B cell (primary cell): ENCODE measurements at places on chromosomes 3 and 15.
A peak's percentile ranks its signal among the peaks of the same experiment; 100 is the strongest.

GRCh38 chr15:81184188-81184587 lies 12.5 kb upstream of the IL16 start:
- H3K27ac ChIP-seq = no peak overlapping the region
- no peak for DNase-seq
- H3K4me1 ChIP-seq = no peaks in the 10 kb centered on the region
- peaks cover 14% of the 10 kb centered on the region for H3K27me3 ChIP-seq
- H3K36me3 ChIP-seq = no peaks in the 10 kb centered on the region

GRCh38 chr3:119343719-119344118 lies 49.5 kb downstream of the ARHGAP31 start:
- H3K27ac ChIP-seq = no peak overlapping the region
- no peak overlapping the region for H3K4me3 ChIP-seq
- no peaks in the 10 kb centered on the region for H3K27me3 ChIP-seq

GRCh38 chr3:159852266-159852665 lies 136.4 kb upstream of the IL12A start:
- no peaks in the 10 kb centered on the region for H3K36me3 ChIP-seq
- H3K4me3 ChIP-seq = no peak overlapping the region

DNA sequence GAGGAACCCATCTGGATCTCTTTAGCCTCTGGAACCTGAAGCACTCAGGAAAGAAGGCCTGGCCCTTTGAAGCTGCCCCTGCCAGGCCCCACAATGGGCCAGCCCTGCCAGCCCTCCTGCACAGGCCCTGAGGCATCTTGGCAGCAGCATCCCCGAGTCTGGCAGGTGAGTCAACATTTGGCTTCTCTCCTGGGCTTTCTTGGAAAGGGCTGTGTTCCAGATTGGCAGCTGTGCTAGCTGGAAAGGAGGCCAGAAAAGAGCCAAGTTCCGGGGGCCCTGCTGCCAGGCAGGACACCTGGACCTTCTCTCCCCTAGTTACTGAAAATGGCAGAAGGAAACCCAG lies 187.2 kb downstream of the SHQ1 start:
- H3K4me3 ChIP-seq = no peak overlapping the region
- no peak overlapping the region for H3K27ac ChIP-seq
- peaks cover 8% of the 10 kb centered on the region for H3K27me3 ChIP-seq
- H3K36me3 ChIP-seq = no peaks in the 10 kb centered on the region
- H3K4me1 ChIP-seq = no peaks in the 10 kb centered on the region

- H3K27ac ChIP-seq = no peak overlapping the region
- H3K36me3 ChIP-seq = no peaks in the 10 kb centered on the region
- peaks cover 4% of the 10 kb centered on the region for H3K27me3 ChIP-seq
- no peaks in the 10 kb centered on the region for H3K4me1 ChIP-seq
- H3K4me3 ChIP-seq = no peak overlapping the region
Observed at GRCh38 chr3:48334605-48335004, 1.1 kb upstream of the SPINK8 start.

DNA sequence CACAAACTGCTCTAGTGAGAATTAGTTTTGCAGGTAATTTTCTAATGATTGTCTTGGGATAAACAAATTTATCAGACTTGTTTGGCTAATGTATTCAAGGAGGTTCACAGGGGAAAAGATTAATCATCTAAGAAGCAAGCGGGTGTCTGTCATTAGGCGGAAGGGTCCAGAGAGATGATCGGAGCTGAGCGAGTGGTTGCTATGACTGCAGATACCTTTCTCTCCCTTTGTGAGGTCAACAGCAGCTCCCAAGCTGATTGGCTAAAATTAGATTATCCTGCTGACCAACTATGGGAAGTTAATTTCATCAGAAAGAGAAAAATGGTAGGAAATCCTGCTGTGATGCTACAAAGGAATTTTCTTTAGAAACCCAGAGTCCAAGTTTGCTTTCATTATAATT lies 276.0 kb downstream of the SOX2 start:
- H3K27me3 ChIP-seq = no peaks in the 10 kb centered on the region
- no peaks in the 10 kb centered on the region for H3K36me3 ChIP-seq
- H3K4me3 ChIP-seq = no peak overlapping the region
- DNase-seq = no peak

DNA sequence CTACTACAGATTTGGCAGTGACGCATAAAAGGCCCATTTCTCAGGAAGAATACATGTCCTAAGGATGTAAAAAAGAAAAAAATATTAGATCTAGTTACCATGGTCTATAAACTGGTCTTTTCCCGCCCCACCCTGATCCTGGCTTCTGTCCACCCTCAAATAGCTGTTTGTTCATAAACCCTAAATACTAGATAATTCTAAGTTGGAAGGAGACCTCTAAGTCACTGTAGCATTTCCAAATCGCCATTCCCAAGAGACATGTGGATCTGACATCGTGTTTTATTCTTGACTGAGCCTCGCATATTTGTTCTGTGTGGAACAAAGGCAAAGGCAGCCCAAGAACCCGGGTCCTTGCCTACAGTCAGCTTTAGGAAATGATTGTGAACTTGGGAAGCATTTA lies 49.0 kb downstream of the LMCD1 start:
- no peak for DNase-seq
- no peaks in the 10 kb centered on the region for H3K4me1 ChIP-seq
- no peak overlapping the region for H3K27ac ChIP-seq
- no peak overlapping the region for H3K4me3 ChIP-seq
- no peaks in the 10 kb centered on the region for H3K27me3 ChIP-seq

GRCh38 chr3:172586436-172586835 lies 63.2 kb upstream of the TNFSF10 start:
- no peaks in the 10 kb centered on the region for H3K36me3 ChIP-seq
- no peak overlapping the region for H3K4me3 ChIP-seq
- H3K27me3 ChIP-seq = no peaks in the 10 kb centered on the region
- DNase-seq = no peak
- no peak overlapping the region for H3K27ac ChIP-seq

DNA sequence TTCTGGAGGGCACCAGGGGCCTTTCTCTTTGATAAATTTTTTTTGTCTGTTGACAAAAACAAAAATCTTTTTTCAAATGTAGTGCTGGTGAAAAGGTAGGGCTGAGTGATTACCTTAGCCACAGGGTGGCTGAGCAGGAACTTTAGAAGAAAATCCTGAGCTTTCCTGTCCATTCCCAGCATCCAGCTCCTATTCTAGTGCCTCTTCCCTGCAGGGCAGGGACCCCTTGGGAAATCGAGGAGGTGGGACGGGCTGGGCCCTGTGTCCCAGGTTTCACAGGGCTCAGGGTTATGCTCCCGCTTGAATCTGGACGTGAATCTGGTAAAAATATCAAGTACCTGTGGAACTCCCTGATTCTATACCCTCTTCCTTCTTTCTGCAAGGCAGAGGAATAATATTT lies 31.7 kb downstream of the EDEM1 start:
- no peak for DNase-seq
- no peaks in the 10 kb centered on the region for H3K4me1 ChIP-seq
- no peak overlapping the region for H3K27ac ChIP-seq

DNA sequence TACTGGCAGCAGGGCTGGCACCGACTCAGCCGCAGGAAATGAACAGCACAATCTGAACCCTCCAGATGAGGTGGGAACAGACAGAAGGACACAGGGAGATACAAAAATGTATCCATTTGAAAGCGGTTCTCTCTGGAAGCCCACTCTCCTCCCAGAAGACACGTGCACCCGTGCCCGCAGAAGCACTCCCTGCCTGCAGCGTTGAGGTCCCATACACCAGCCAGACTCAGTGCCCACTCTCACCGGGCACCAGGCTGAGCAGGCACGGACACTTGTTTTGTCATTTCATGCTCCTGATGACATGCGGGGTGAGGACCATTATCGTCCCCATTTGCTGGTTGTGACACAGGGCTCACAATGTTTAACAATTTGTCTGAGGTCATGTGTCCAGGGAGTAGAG lies 297.4 kb upstream of the TLE3 start:
- peaks cover 13% of the 10 kb centered on the region for H3K4me1 ChIP-seq
- no peak overlapping the region for H3K4me3 ChIP-seq
- H3K36me3 ChIP-seq = no peaks in the 10 kb centered on the region
- no peak overlapping the region for H3K27ac ChIP-seq
- no peaks in the 10 kb centered on the region for H3K27me3 ChIP-seq

- no peaks in the 10 kb centered on the region for H3K4me1 ChIP-seq
- DNase-seq = no peak
- no peaks in the 10 kb centered on the region for H3K27me3 ChIP-seq
Observed at GRCh38 chr3:114554731-114555130, 260.9 kb downstream of the TIGIT start.

DNA sequence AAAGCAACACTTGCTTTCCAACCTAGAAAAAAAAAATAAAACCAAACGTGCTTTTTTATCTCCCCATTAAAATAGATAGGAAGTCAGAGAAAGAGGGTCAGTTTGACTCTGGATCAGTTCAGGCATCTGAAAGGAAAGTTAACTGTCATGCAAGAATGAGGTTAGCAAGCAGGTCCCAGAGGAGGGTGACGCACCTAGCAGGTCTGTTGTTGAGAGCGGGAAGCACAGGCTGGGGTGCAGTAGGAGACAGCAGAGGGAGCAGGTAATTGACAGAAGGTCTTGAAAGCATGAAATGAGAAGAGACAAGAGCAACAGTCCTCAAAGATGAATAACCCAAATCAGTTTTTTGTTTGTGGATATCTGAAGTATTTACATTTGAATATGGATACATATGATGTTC lies 82.5 kb downstream of the ANO10 start:
- no peak overlapping the region for H3K4me3 ChIP-seq
- H3K27ac ChIP-seq = no peak overlapping the region
- no peaks in the 10 kb centered on the region for H3K27me3 ChIP-seq
- no peak for DNase-seq
- no peaks in the 10 kb centered on the region for H3K4me1 ChIP-seq
- no peaks in the 10 kb centered on the region for H3K36me3 ChIP-seq

DNA sequence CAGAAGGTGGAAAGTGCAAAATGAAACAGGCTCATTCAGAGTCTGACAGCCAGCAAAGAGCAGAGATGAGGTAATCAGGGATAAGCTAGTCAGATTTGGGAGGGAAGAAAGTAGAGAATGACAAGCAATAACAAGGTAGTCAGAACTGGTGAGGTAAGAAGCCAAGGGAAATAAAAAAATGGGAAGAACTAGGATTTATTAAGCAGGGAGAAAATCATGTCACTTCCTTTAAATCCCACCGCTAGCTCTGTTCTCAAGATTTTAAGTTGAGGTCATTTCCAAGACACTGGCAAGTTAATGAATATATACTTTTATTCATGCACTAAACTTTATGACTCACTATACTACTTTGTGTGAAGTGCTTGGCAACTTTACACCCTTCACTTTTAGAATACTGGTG lies 1106.8 kb downstream of the IGSF11 start:
- H3K36me3 ChIP-seq = no peaks in the 10 kb centered on the region
- H3K4me1 ChIP-seq = no peaks in the 10 kb centered on the region
- H3K27me3 ChIP-seq = no peaks in the 10 kb centered on the region
- no peak overlapping the region for H3K4me3 ChIP-seq
- H3K27ac ChIP-seq = no peak overlapping the region

DNA sequence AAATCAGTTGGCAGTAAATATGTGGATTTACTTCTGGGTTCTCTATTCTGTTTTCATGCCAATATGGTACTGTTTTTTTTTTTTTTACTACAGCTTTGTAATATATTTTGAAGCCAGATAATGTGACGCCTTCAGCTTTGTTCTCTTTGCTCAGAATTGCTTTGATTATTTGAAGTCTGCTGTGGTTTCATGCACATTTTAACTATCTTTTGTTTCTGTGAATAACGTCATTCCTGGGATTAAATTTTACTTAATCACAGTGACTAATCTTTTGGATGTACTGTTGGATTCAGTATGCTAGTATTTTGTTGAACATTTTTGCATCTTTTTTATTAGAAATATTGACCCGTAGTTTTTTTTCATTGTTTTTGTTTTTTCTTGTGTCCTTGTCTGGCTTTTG lies 576.5 kb downstream of the ZNF385D start:
- H3K4me3 ChIP-seq = no peak overlapping the region
- H3K36me3 ChIP-seq = no peaks in the 10 kb centered on the region
- H3K4me1 ChIP-seq = no peaks in the 10 kb centered on the region
- DNase-seq = no peak

DNA sequence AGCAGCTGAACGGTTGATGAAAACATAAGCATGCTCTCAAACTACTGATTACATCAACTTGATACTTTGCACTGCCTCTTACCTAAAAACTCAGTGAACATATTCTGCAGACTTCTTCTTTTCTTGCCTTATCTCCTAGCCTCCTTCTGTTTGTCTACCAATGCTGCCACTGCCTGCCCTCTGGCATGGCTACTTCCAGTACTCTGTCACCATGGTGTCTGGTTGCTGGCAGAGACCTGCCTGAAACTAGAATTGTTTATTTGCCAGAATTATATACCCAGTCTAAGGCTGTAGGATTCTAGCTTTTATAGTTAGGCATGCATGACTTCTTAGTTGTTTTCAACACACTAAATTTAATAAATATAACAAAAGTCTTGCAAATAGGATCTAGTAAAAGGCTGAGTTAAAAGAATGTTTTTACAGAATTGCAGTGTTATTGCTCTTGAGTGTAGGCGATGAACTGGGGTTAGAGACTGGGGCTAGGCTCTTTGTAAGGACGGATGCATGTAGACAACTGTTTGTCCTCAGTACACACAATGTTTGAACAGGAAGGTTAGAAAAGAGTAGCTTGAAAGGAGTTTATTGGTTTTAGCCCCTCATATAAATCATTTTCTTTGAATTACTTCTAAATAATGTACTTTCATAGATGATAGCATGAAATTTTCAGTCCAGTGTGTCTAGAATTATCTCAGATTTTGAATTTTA lies 116.3 kb downstream of the KCNAB1 start:
- H3K4me3 ChIP-seq = no peak overlapping the region
- H3K36me3 ChIP-seq = no peaks in the 10 kb centered on the region
- no peak overlapping the region for H3K27ac ChIP-seq
- DNase-seq = no peak

GRCh38 chr3:72847282-72847681 lies 963 bp downstream of the SHQ1 start:
- H3K27me3 ChIP-seq = no peaks in the 10 kb centered on the region
- H3K36me3 ChIP-seq = no peaks in the 10 kb centered on the region
- H3K4me1 ChIP-seq = peaks cover 18% of the 10 kb centered on the region
- H3K27ac ChIP-seq = no peak overlapping the region
- H3K4me3 ChIP-seq = peak overlapping the region; percentile 85

DNA sequence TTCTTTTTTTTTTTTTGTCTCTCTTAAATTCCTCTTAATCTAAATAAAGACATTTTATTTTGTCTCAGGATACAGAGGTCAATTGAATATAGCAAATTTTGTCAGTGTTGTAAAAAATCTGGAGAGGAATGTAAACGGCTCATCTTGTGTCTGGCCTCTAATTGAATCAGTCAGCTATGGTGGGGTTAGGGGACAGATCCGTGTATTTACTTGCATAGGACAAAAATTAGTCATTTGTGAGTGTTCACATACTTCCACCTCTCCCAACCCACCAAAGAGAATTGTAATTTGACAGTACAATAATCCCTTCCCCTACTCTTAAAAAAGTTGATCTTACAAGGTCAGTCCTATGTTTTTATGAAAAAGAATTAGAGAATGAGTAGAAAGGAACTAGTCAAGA lies 18.3 kb downstream of the PPARG start:
- no peaks in the 10 kb centered on the region for H3K36me3 ChIP-seq
- H3K4me3 ChIP-seq = no peak overlapping the region
- no peak for DNase-seq
- no peaks in the 10 kb centered on the region for H3K4me1 ChIP-seq

- DNase-seq = no peak
- no peak overlapping the region for H3K4me3 ChIP-seq
- no peaks in the 10 kb centered on the region for H3K27me3 ChIP-seq
- no peaks in the 10 kb centered on the region for H3K4me1 ChIP-seq
- no peak overlapping the region for H3K27ac ChIP-seq
Observed at GRCh38 chr3:117596503-117596902, 886.9 kb downstream of the TUSC7 start.

- no peaks in the 10 kb centered on the region for H3K4me1 ChIP-seq
- H3K36me3 ChIP-seq = no peaks in the 10 kb centered on the region
- H3K27ac ChIP-seq = no peak overlapping the region
- H3K4me3 ChIP-seq = no peak overlapping the region
- H3K27me3 ChIP-seq = no peaks in the 10 kb centered on the region
Observed at GRCh38 chr3:19272296-19272695, 124.0 kb downstream of the KCNH8 start.
